Pulmonary artery endothelial cell (primary cell): ENCODE measurements at places on chromosomes 2 and 18. TPM values are rescaled to one million over a fixed set of nuclear protein-coding genes. Genes with fewer than 3 reads are reported as not detected.

GRCh38 chr2:142682528-142682927, 194.9 kb upstream of the KYNU start:
- no peak for DNase-seq

DNA sequence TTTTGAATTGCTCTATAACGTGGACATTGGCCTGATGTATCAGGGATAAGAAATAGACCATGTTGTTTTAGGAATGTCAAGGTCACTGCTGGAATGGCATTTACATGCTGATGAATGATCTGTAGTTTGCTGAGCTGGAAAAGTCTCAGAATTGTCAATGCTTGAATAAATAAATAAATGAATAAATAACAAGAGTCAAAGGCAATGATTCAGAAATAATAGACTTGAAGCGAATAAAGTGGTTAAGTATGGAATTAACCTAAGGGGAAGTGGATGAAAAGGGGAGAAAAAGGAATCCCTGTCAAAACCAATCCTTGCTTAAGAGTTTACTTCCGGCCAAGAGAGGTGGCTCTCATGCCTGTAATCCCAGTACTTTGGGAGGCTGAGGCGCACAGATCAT, 1620.0 kb downstream of the SUCLG1 start:
- DNase-seq, result no peak

- DNase-seq, result peak; percentile 10
Measured at GRCh38 chr2:32418778-32419177, 62.0 kb downstream of the BIRC6 start.

GRCh38 chr18:31566576-31567306, 24.9 kb upstream of the TTR start:
- no peak for DNase-seq

DNA sequence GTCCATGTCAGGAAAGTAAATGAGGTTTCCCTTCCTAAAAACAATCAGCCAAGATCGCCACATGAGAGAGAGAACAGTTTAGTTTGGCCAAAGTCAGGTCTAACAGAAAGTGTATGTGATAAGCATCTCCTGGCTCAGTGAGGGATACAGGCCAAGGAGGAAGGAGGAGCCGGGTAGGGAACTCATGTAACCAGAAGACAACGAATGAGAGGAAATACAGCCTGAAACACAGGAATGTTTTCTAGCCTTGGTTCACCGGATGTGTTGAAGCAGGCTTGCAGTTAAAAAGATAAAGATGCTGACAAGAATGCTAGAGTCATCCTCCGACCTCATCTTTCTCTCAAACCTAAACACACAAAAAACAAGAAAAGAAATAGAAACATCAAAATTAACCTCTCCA, 283.9 kb upstream of the SIX2 start:
- DNase-seq, result no peak

GRCh38 chr2:26975102-26975501, 4.7 kb downstream of the MAPRE3 start:
- DNase-seq, result no peak

GRCh38 chr2:83233326-83233725, 1225.8 kb downstream of the SUCLG1 start:
- no peak for DNase-seq

DNA sequence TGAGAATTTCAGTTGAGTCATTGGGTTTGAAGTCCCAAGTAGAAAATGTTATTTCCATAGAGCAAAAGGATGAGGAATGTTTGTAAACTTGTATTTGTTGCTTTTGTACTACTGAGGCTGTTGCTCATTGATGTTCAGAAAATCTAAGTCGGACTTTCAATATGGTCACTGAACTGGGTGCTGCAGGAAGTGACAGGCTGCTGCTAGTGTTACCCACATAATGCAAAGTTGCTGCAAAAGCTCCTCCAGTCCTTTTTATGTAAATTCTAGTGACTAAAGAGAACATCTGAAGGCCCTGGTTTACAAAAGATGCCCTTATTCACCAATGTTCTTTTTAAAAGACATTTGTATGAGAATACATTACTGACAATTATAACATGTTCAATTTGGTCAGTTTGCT, 131.1 kb upstream of the FAM98A start:
- no peak for DNase-seq

GRCh38 chr2:112433932-112434730, 686 bp upstream of the RGPD8 start:
- no peak for DNase-seq

- no peak for DNase-seq
Measured at GRCh38 chr2:54657664-54658083, 65.8 kb upstream of the EML6 start.

DNA sequence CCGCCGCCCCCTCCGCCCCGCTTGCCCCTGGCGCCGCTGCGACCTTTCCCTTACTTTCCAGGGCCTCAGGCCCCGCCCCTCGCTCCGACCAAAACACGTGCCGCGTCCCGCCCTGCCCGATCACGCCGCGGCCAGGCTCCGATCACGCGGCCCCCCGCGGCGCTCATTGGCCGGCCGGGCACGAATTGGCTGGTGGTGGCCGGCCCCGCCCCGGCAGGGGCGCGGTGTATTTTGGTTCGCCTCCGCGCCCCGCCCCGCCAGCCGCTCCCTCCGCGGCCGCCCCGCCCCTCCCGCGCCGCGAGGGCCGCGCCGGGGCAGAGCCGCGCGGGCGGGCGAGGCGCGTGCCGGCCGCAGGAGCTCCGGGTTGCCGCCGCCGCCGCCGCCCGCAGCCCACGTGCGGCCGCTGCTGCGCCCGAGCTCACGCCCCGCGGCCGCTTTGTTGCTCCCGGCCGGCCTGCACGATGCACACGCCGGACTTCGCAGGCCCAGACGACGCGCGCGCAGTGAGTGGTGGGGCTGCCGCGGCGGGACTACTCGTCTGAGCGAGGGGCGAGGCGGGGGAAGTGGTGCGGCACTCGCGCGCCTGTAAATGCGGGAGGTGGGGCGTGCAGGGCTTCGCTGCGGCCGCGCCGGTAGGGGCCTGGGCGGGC, at the start of gene KLF11:
TSS of gene KLF11 (plus strand) at position 295 of the 650 bp plus-strand sequence. CDS start at position 462, 167 bp downstream.
- DNase-seq, result peak; percentile 59

- no peak for DNase-seq
Measured at GRCh38 chr2:206031162-206031784, 54.7 kb downstream of the INO80D start.

GRCh38 chr2:46351750-46352138, 54.5 kb downstream of the EPAS1 start:
- peak; percentile 61 for DNase-seq

DNA sequence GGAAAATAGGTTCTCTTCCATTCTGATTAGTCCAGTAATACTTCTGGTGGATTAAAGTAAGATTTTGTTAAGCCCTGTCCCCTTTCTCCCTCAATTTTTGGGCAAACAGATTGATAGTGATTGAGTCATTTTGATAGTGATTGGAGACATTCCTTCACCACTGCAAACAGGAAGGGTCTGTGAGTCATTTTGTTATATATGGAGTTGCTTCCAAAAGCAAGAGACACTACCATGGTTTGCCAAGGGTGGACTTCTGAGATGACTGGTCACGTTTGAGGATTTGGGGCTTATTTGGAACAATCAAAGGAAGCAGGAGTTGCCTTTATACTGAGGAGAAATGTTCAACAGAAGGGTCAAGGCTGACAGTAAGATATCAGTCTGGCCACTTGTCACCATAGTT, 249.9 kb downstream of the PARD3B start:
- peak; percentile 61 for DNase-seq

DNA sequence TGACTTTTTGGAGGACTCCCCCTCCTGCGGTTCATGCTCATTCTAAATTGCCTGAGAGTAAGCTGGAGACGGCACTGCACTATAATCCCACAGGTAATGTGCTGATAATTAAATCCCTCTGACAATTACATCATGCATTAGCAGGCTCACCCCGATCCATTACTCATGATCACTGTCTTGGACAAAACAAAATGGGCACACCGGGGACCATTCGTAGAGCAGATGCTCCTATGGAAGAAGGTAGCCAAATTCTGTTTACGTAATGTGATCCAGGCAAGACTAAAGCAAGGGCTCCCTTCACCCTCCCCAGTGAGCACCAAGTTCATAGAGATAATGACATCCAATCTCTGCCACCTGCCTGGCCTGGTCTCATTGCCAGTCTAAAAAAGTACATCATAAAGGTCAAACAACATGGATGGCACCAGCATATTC, 657.1 kb upstream of the SOX11 start:
- DNase-seq, result no peak

GRCh38 chr18:50008306-50008705, 186.6 kb downstream of the MYO5B start:
- DNase-seq, result no peak

DNA sequence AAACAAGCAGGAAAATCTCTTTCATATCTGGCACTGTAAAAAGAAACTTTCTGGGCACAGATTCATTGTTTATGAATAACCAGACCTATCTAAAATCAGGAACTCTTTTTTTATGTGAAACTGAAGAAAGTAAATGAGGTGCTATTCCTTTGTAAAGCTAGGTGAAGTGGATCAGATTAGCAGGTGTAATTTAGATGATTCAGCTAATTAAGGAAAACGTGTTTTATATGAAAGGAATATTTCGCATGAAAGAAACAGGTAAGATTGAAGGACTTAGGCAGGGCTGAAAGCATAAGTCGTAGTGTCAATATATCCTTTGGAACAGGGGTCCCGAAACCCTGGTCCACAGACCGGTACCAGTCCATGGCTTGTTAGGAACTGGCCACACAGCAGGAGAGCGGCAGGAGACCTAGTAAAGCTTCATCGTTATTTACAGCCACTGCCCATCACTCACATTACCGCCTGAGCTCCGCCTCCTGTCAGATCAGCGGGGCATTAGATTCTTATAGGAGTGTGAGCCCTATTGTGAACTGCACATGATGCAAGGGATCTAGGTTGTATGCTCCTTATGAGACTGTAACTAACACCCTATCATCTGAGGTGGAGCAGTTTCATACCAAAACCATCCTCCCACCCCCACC, 20.3 kb upstream of the XIRP2 start:
- DNase-seq, result no peak

TCF23 gene
- total RNA-seq, result not detected in 2 replicates

CDCA7 gene
- total RNA-seq, result 8.8 and 16.7 TPM in 2 replicates

SRD5A2 gene
- not detected in 2 replicates for total RNA-seq

ADD2 gene
- 2.6 and 4.6 TPM in 2 replicates for total RNA-seq

SIX3 gene
- total RNA-seq, result not detected in 2 replicates

NMUR1 gene
- not detected in 2 replicates for total RNA-seq

POU3F3 gene
- total RNA-seq, result not detected in 2 replicates

KCNJ13 gene
- not detected in 2 replicates for total RNA-seq
